ENCODE measurements at places on chromosomes 4 and X.
A peak's percentile ranks its signal among the peaks of the same experiment; 100 is the strongest.

GRCh38 chr4:48275247-48275646, 5.6 kb upstream of the TEC start:
- no peak for DNase-seq

GRCh38 chrX:46579250-46579649, 5.7 kb downstream of the CHST7 start:
- DNase-seq = no peak

GRCh38 chrX:39477762-39478120, 620.0 kb downstream of the BCOR start:
- peak; percentile 48 for DNase-seq

- DNase-seq = no peak
Measured at GRCh38 chr4:683982-684622, 4.8 kb downstream of the SLC49A3 start.

DNA sequence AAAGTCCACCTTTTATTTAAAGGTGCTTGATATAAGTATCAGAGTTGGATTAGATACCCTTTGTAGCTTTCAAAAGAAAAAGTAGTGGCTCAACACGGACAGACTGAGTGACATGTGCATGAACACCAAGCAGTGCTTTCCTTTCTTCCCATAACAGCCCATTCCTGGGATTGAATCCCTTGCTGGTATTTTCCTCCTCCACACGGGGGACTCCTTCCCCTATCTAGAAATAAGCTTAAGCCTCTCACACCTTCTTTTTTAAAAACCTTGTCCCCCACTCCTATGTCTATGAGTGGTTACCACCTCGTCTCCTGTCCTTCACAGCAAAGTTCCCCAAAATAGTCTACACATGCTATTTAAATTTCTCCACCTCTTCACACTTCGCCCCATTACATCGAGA, 5.1 kb downstream of the AP1S2 start:
- DNase-seq = no peak

GRCh38 chr4:42512226-42512625, 114.9 kb downstream of the SHISA3 start:
- DNase-seq = no peak

DNA sequence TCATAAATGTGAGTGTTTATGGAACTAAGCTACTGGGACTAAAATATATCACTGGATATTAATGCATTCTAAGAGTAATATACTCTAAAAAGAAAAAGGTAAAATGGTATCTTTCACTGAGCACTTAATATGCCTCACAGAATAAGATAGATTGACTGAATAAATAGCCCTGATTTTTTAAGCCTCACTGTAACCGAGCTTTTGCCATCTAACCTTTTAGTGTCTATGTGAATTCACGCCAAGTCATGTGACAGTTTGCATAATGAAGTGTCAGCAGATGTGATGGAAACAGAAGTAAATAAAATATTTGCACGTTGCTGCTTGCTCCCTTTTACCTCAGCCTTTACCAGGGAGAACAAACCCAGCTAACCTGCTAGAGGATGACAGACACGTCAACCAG, 119.7 kb upstream of the NWD2 start:
- DNase-seq = no peak

DNA sequence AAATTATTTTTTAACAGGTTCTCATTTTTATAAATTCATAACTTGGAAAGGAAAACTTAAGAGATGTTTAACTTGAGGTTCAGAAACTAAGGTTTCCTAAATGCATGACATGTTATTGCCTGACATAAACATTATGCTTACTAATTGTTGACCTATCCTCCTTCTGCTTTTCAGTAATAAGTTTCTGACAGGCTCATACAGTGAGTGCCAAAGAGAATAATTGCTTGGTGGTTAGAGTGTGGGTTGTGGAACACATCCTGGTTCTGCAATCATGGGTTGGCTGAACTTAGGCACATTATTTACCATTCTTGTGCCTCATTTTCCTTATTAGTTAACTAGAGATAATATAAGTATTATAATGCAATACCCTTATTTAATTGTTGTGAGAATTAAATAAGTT, 56.5 kb downstream of the BMPR1B start:
- DNase-seq = no peak

GRCh38 chr4:84837751-84838150, 128.7 kb downstream of the WDFY3 start:
- DNase-seq = no peak

GRCh38 chr4:87805971-87806370, 6.6 kb downstream of the IBSP start:
- DNase-seq = no peak

DNA sequence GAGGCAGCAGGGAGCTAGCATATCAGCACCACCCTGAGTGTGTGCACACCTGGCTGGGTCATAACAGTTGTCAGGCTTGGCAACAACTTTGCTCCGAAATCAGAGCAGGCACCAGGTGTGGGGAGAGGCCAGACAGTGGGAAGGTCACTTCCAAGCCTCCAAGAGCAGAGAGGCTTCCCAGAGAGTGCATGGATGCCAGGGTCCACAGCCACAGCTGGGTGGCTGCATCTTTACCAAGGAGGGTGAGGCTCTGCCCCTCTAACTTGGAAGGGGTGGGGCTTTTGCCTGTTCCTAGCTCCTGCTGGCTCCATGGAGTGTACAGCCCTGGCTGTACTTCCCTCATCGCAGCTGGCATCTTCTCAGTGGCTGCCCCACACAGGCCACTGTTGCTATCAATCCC, 322.4 kb downstream of the CCSER1 start:
- DNase-seq = no peak

DNA sequence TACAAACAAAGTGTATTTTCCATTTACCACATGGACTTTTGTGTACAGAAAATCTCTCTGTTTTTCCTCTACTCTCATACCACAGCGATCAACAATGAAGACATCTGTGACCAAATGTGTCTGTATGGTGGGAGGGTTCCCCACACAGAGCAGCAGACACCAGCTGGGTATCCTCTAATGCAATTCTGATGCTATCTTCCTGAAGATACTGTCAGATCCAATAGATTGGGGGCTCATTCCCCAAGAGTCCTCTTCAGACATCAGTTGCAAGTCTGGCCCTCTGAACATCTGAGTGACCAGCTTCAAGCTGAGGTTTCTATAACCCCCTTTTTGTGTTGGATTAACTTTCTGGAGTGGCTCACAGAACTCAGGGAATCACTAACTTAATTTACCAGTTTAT, 659.4 kb downstream of the CCSER1 start:
- DNase-seq = no peak

GRCh38 chr4:80243274-80244018, 23.0 kb upstream of the FGF5 start:
- no peak for DNase-seq

DNA sequence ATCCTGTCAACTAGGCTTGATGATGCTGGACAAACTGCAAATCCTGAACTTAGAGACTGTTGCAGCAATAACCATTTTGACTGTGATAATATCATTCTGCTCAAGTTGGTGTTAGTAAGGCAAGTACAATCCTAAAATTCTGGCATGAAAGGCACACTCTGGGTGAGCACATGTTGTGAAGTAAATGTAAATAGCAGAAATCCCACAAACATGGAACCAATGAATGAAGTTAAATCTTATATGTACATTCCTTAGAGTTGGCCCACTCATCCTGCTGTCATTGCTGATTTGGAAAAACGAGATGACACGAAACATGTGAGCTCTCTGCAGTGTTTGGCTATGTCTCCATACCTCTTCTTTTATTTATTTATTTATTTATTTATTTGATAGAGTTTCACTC, 21.0 kb downstream of the RBM47 start:
- DNase-seq = no peak

DNA sequence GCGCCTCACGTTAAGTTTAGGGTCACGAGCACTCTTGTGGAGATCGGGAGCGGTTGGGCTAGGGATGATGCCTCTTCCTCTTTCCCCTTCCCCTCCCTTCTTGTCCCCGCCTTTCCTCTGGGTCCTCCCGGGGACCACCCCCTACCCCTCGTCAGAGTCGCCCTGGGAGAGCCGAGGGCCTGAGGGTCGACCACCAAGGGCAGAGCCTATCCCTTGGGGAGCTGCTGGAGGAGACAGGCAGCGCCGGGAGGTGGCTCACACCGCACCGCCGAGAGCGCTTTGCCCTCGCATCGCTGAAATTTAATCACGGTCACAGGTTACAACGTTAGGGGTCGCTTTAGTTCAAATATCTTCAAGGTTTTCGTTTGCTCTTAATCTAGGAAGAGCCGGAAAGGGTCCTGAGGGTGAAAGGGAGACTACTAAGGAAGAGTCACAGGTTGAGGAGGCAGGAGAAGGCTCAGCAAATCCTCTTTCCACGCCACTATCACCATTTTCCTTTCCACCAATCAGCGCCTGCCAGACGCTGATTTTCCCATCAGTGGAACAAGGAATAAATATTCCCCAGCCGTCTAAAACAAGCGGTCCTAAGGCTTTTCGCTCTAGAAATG, 528 bp upstream of the SNCA start:
- DNase-seq = no peak

DNA sequence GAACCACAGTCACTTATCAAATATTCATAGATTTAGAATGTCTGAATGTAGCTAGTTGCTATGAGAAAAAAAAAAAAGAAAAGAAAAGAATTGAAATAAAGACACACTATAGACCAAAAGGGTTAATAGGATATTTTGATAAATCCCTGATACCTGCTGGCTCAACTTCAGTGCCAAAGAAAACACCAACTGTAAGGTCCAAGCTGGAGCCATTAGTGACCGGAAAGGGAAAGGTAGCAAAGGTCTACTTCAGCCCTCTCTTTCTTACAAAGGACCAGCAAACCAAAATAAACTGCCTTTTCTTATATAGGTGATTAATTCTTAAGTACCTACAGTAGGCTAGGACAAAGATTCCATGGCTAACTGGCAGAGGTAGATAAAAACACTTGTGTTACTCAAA, 9.7 kb downstream of the CBR4 start:
- DNase-seq = no peak

GRCh38 chr4:8919651-8920288, 48.1 kb upstream of the HMX1 start:
- DNase-seq = no peak

GRCh38 chrX:149521438-149521837, 16.3 kb upstream of the IDS start:
- DNase-seq = no peak

DNA sequence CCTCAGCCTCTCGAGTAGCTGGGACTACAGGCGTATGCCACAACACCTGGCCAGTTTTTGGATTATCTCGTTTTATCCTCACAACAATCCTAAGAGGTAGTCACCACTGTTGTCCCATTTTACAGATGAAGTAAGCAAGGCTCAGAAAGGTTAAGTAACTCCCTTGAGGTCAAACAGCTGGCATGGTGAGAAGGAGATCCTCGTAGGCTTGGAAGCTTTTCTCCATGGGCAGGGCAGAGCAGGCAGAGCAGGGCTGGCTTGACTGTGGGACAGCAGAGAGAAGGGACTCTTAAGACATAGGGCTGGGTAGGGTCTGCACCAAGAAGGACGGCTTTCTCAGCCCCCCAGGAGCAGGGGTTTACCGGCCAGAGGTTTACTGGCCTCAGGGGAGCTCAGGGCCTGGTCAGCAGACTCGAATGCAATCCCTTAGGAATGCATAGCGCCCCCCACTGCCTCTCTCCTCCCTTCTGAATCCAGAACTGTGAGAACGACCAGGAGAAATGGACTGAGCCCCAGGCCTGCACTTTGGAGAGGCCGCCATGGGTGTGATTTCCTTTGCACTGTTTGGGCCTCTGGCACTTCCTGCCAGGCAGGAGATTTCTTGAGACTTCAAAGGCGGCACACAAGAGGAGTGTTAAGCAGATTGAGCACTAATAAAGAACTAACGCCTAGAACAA, 14.0 kb upstream of the CDKN2AIP start:
- DNase-seq = no peak

GRCh38 chr4:52099860-52100461, 48.9 kb downstream of the SPATA18 start:
- no peak for DNase-seq

- no peak for DNase-seq
Measured at GRCh38 chr4:88522702-88523324, 763 bp downstream of the PYURF start.

DNA sequence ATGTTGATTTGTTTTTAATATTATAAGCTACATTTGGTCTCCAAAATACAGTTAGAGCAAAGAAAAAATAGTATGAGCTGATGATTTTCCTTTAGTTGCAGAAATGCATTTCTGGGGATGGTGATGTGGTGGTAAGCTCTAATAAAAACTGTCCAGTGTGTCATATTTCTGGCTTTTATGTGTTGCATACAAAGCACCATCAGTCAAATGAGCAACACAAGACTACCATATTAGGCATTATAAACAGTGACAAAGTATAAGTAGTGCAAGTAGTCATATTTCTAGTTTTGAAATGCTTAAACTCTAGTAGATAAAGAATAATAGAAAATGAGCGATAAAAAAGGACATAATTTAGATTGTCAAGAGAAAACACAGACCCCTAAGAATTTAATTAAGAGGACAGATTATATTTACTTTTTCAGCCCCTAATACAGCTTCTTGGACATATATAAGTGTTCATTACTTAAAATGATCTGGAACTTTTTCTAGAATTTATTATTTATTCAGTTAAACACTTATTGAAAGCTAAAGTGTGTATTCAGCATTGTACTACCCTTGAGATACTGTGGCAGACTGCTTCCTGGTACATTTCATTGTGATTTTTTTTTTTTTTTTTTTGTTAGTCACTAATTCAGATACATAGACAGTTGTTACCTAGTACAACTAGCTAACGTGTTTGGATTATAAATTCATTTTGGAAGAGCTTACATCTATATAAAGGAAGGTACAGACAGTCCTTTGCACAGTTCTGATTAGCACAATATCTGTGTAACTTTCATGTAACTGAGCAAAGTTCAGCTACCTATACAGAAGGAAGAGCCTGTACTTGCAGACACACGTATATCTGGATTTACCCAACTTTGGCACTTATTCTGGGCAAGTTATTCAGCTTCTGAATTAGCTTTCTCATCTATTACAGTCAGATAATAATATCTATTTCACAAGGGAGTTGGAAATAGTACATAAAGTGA, 22.3 kb downstream of the RAP1GDS1 start:
- DNase-seq = no peak

- no peak for DNase-seq
Measured at GRCh38 chr4:189185810-189186432, 754.8 kb upstream of the FRG1 start.

- DNase-seq = no peak
Measured at GRCh38 chr4:78553529-78554060, 2.0 kb downstream of the ANXA3 start.

DNA sequence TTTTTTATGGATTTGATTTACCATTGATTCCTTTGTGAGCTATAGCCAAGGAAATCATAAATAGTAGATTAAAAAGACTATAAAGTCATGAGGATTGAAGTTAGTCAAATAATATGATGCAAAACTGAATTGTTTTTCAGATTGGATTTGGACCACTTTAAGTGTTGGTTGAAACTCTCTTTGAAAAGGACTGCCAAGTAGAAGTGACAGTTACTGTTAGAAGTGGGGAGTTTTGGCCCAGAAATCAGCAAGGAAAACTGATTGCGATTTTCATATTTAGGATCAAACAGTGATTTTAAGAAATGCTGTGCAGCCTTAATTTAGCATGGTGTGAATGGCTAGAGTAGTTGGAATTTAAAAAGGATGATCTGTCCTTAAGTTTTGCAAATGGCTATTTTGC, 4.9 kb downstream of the ADGRL3 start:
- no peak for DNase-seq

GRCh38 chrX:68666580-68666979, 19.1 kb downstream of the STARD8 start:
- no peak for DNase-seq

Data from NCI-H1417 treated with DMSO at 0.1 percent for 48 hours (cell line).